ENCODE measurements at places on chromosomes 16 and 17.

GRCh38 chr17:29645515-29646051 is 22.9 kb upstream of the CORO6 start:
- DNase-seq = no peak

DNA sequence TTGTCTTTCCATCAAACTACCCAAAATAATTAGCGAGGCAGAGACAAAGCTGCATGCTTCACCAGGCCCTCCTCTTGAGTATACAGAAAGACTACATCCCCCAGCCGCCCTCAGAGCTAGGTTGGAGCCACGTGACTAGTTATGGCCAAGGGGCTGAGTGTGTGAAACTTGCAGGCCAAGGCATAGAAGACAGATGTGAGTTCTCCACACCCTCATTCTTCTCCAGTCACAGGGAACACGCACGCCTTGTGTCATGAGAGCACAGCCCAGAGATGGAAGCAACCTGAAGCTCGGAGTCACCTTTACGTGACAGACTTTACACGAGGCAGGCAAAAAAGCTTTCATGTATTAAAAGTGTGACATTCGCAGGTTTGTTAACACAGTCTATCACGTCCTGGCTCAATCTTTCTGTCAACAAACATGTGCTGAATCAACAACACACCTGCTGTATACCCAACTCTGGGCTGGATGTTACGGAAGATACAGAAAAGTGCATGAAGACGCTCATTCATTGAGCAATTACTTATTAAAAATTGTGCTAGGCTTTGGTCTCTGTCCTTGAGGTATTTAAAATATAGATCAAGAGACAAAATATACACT is 38.3 kb downstream of the STX8 start:
- DNase-seq = no peak

DNA sequence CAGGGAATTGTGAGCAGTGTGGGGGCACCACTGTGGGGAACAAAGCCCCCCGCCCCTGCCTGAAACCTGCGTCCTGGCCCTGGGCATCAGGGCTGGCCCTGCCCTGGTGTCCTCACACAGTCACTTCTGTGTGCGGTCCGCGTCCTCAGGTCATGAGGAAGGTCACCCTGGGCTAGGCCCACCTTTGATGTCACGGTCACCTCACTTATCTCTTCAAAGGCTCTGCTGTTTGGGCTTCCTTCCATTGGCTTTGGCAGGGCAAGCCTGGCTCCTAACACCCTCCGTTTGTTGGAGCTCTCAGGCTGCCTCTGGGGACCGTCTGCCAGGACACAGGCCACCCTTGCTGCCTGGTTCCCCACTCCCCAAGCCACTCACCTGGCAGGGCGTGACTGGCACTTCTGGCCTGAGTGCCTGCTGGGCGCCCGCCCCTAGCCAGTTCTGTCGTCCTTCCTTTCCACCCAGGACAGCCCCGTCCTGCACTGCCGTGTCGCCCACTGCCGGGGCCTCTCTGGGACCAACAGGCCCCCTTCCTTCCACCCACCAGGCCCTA is 8.8 kb downstream of the CENPX start:
- no peak for DNase-seq

GRCh38 chr17:2380950-2381649 is 19.8 kb downstream of the MNT start:
- no peak for DNase-seq

DNA sequence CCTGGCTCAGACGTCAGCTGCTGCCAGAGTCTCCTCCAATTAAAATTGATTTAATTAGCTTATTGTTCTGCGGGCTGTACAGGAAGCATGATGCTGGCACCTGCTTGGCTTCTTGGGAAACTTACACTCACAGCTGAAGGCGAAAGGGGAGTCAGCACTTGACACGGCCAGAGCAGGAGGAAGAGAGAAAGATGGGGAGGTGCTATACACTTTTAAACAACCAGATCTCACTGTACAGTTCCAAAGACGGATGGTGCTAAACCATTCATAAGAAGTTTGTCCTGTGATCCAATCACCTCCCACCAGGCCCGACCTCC is 1.4 kb upstream of the PRDM7 start:
- no peak for DNase-seq

GRCh38 chr16:11359370-11359769 is 14.1 kb downstream of the RMI2 start:
- DNase-seq = no peak

All from activated gamma-delta T cell treated with Interleukin-2 at 50 U/mL for 16 hours (primary cell).